Activated CD4-positive, alpha-beta T cell treated with anti-CD3 and anti-CD28 coated beads, Interleukin-2, amount 10 ng/mL, durations not matched to agents 7 days and 5 days (primary cell): ENCODE measurements at places on chromosomes 1 and 21.

GRCh38 chr1:54975356-54976108 is 4.9 kb upstream of the TMEM61 start:
- no peak overlapping the region for H3K4me3 ChIP-seq
- H3K27ac ChIP-seq = no peak overlapping the region
- no peaks in the 10 kb centered on the region for H3K36me3 ChIP-seq

- DNase-seq = no peak
- H3K4me1 ChIP-seq = peaks cover 34% of the 10 kb centered on the region
- H3K36me3 ChIP-seq = peaks cover 2% of the 10 kb centered on the region
- H3K27ac ChIP-seq = no peak overlapping the region
- no peak overlapping the region for H3K4me3 ChIP-seq
Measured at GRCh38 chr21:45642122-45642813, 1.3 kb upstream of the PCBP3 start.

GRCh38 chr1:10629816-10630571 is 155.2 kb downstream of the PEX14 start:
- no peak overlapping the region for H3K27ac ChIP-seq
- DNase-seq = no peak
- H3K36me3 ChIP-seq = no peaks in the 10 kb centered on the region
- no peaks in the 10 kb centered on the region for H3K4me1 ChIP-seq
- no peak overlapping the region for H3K4me3 ChIP-seq
- no peaks in the 10 kb centered on the region for H3K27me3 ChIP-seq

- no peak overlapping the region for H3K27ac ChIP-seq
- no peaks in the 10 kb centered on the region for H3K36me3 ChIP-seq
- DNase-seq = no peak
- no peaks in the 10 kb centered on the region for H3K4me1 ChIP-seq
- H3K4me3 ChIP-seq = no peak overlapping the region
- peaks cover 24% of the 10 kb centered on the region for H3K27me3 ChIP-seq
Measured at GRCh38 chr1:119279456-119280381, 88.9 kb upstream of the HAO2 start.

- H3K27ac ChIP-seq = peak overlapping the region; percentile 75
- H3K27me3 ChIP-seq = peaks cover 13% of the 10 kb centered on the region
- peaks cover 50% of the 10 kb centered on the region for H3K4me1 ChIP-seq
- peak overlapping the region; percentile 29 for H3K4me3 ChIP-seq
- H3K36me3 ChIP-seq = peaks cover 7% of the 10 kb centered on the region
Measured at GRCh38 chr1:211698161-211699026, 23.0 kb upstream of the NEK2 start.

DNA sequence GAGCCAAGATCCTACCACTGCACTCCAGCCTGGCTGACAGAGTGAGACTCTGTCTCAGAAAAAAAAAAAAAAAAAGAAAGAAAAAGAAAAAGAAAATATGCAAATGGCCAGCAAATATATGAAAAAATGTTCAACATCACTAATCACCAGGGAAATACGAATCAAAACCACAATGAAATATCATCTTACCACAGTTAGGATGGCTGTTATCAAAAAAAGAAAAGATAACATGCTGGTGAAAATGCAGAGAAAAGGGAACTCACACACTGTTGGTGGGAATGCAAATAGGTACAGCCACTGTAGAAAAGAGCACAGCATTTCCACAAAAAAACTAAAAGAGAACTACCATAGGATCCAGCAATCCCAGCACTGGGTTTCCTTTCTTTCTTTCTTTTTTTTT is 477.5 kb downstream of the SMYD3 start:
- no peaks in the 10 kb centered on the region for H3K27me3 ChIP-seq
- no peaks in the 10 kb centered on the region for H3K4me1 ChIP-seq
- no peak overlapping the region for H3K4me3 ChIP-seq
- H3K27ac ChIP-seq = no peak overlapping the region

DNA sequence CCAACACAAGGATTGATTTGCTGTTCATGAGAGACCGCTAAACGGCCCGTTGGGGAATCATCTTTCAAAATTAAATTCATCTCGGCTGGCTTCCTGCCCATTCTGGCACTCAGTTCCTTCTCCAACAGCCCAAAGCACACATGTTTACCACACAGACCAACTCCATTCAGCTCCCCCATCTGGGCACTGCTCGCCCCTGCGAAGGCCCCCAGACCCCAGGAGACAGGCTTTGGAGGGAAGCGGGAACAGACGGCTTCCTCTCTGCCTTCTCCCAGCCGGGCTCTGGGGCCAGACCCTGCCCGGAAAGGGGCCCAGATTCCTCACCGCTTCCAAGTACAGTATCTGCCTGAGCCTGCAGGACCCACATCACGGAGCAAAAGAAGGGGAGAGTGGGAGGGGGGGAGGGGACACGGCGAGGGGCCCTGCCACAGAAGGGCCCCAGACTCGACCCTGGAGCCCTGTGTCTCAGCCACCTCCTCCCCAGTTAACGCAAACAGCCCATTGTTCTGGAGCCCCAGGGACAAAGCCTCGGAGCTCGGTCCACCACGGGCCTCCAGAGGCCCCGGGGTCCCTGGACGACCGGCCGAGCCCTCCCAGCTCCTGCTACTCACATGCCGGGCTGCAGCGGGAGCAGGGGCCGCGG is 660 bp downstream of the MEGF6 start:
- H3K36me3 ChIP-seq = no peaks in the 10 kb centered on the region
- no peak overlapping the region for H3K4me3 ChIP-seq
- peaks cover 3% of the 10 kb centered on the region for H3K4me1 ChIP-seq

DNA sequence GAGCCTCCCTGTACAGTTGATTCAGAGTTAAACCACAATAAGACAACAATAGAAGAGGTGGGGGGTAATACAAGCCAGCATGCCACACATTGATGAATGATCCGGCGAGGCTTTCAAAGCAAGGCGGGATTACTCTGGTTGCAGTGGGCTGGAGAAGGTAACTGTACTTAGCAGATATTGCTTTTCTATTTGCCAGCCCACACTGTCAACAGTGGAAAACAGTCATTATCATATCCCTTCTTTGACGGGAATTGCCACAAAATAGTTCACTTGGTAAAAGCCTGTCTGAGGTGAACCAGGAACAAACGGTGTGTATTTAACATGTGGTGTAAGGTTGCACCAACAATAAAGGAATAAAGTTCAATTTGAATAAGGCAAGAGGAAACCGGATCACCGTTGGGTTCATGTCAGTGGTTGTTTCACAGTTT is 5.8 kb upstream of the KCNJ15 start:
- H3K4me3 ChIP-seq = no peak overlapping the region
- peak overlapping the region; percentile 16 for H3K27ac ChIP-seq
- H3K4me1 ChIP-seq = peaks cover 15% of the 10 kb centered on the region
- peaks cover 38% of the 10 kb centered on the region for H3K27me3 ChIP-seq
- DNase-seq = no peak
- no peaks in the 10 kb centered on the region for H3K36me3 ChIP-seq

GRCh38 chr1:18422076-18422777 is 58.5 kb upstream of the KLHDC7A start:
- H3K27me3 ChIP-seq = peaks cover 5% of the 10 kb centered on the region
- H3K4me3 ChIP-seq = no peak overlapping the region
- H3K27ac ChIP-seq = no peak overlapping the region
- H3K4me1 ChIP-seq = no peaks in the 10 kb centered on the region
- no peak for DNase-seq

DNA sequence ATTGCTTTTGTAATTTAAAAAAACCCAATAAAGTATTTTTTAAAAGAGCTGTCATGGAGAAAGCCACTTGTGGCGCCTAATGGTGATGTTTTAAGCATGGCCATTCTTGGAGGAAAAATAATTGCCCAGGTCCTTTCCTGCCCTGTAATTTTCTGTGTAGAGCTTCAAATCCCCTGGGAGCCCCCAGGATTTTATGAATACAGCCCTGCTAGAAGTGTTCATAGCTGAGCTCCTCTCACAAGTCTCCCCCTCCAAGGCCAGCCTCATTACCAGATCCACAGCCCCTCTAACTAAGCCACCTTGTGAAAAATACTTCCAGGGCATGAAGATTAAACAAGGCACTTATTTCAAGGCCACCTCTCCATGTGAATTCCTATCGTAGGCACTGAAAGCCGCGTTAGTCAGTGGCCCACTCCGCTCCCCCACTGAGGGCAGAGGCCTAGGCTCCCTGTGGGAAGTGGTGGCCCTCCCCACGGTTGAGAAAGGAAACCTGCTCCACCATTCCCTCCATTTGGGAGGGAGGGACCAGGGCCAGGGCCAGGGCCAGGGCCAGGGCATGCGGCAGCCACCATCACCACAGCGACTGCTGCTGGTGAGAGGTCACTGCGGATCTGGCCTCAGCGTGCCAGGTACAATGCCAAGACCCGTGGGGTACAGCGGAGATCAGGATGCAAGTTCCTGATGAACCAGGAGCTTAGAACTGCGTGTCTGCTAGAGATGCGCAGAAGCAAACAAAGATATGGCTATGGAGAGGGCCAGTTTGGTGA is 83.1 kb downstream of the KCNN3 start:
- H3K27ac ChIP-seq = no peak overlapping the region
- peaks cover 49% of the 10 kb centered on the region for H3K4me1 ChIP-seq
- H3K36me3 ChIP-seq = peaks cover 2% of the 10 kb centered on the region
- no peaks in the 10 kb centered on the region for H3K27me3 ChIP-seq

GRCh38 chr1:29392486-29393450 is 156.4 kb downstream of the PTPRU start:
- no peak overlapping the region for H3K4me3 ChIP-seq
- peaks cover 6% of the 10 kb centered on the region for H3K27me3 ChIP-seq
- no peak for DNase-seq
- no peaks in the 10 kb centered on the region for H3K36me3 ChIP-seq
- no peaks in the 10 kb centered on the region for H3K4me1 ChIP-seq
- no peak overlapping the region for H3K27ac ChIP-seq

GRCh38 chr21:25929856-25930520 is 195.2 kb downstream of the GABPA start:
- no peak overlapping the region for H3K27ac ChIP-seq
- H3K36me3 ChIP-seq = peaks cover 3% of the 10 kb centered on the region
- peaks cover 13% of the 10 kb centered on the region for H3K4me1 ChIP-seq
- DNase-seq = no peak
- no peak overlapping the region for H3K4me3 ChIP-seq

DNA sequence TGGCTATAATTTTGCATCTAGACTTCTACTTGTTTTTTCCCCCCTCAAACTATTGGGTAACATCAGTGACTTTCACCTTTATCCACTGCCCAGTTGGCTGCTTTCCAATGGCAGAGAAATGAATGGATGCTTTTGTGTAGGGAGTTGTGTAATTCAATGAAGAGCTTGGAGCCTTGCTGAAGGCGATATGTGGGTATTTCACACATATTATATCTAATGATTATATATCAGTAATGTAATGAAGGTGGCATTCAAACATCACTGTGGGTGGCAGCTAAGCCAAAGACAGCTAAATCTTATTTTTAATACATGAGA is 81.2 kb downstream of the TGFB2 start:
- no peaks in the 10 kb centered on the region for H3K27me3 ChIP-seq
- H3K27ac ChIP-seq = no peak overlapping the region
- DNase-seq = no peak

DNA sequence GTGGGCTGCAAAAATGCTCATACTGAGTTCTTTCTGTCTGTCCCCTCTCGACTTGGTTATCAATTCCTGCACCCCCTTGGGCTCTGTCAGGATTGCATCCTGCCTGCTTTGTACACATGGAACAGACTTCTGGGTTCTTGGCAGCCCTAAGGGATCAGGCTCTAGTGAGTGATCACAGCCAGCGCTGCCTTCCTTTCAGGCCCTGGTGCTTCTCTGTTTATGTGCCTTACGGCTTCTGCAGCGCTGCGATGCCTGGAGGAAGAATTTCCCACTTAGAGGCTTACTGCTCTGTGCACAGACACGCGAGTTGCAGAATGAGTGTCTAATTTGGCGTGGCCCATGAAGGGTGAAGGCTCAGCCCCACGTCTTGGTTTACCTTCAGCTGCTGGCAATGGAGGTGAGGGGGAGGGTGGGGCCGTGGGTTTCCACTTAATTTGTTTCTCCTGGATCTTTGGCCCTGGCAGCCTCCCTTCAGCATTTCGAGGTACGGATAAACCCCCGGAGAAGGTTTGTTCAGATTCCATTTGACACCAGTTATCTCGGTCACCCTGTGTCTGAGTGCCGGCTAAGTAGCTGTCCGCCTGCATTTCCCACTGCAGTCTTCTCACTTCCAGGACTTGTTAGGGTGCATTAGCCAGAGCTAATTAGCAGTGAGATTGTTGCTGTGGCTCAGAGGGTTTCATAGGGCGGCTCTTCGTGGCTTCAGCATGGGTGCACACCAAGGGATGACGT is 227.3 kb downstream of the DYRK1A start:
- H3K4me1 ChIP-seq = no peaks in the 10 kb centered on the region
- H3K4me3 ChIP-seq = no peak overlapping the region
- H3K36me3 ChIP-seq = no peaks in the 10 kb centered on the region

DNA sequence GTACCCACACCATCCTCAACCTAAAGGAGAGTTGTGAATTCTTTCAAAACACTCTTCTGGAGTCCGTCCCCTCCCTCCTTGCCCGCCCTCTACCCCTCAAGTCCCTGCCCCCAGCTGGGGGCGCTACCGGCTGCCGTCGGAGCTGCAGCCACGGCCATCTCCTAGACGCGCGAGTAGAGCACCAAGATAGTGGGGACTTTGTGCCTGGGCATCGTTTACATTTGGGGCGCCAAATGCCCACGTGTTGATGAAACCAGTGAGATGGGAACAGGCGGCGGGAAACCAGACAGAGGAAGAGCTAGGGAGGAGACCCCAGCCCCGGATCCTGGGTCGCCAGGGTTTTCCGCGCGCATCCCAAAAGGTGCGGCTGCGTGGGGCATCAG is 638 bp upstream of the OLIG2 start:
- no peak overlapping the region for H3K4me3 ChIP-seq
- no peak for DNase-seq
- peaks cover 34% of the 10 kb centered on the region for H3K4me1 ChIP-seq
- peaks cover 87% of the 10 kb centered on the region for H3K27me3 ChIP-seq
- peaks cover 13% of the 10 kb centered on the region for H3K36me3 ChIP-seq

DNA sequence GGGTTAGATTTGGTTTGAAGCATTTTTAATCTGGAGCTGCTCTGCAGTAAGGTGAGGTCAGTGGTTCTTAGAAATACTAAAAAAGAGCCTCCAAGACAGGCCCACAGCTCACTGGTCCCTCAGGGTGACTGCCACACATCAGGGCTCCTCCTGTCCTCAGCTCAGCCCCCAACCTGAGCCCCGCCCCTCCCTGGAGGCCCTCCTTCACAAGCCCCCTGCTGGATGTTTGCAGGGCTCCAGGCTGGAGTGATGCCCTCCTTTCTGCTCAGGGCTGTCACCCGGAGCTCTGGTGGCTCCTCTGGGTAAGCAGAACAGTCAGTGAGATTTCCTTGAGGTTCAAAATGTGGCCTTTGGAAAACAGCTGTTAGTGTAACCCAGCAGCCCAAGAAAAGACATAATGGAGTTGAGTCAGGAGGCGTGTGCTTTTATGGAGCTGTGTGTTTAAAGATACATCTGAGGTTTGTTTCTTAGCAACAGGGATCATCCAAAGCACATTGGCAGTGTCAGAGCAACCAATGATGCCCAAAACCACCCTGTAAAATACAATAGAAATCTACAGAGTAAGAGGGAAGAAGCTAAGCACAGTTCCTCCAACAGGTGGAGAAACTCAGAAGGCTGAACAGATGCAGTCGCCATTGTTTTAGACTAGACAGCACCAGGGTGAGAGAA is 21.4 kb downstream of the STUM start:
- no peaks in the 10 kb centered on the region for H3K36me3 ChIP-seq
- H3K4me1 ChIP-seq = no peaks in the 10 kb centered on the region
- H3K4me3 ChIP-seq = no peak overlapping the region
- H3K27me3 ChIP-seq = peaks cover 8% of the 10 kb centered on the region
